Sigmoid colon (tissue), 7 donors: ENCODE measurements at places on chromosomes 13 and 19. TPM values are rescaled to one million over a fixed set of nuclear protein-coding genes. Genes with fewer than 3 reads are reported as not detected.

The ZNF560 gene
- total RNA-seq = not detected

The BCAM gene
- 15.1 TPM for total RNA-seq

The ERICH4 gene
- not detected for total RNA-seq

The VSTM2B gene
- not detected for total RNA-seq

The ZNF816 gene
- total RNA-seq = 8.4 TPM

The COQ8B gene
- total RNA-seq = 35.9 TPM

The NLRP12 gene
- 0.36 TPM for total RNA-seq

The MEX3D gene
- total RNA-seq = 16.1 TPM

The IGFL1 gene
- total RNA-seq = not detected

The AP1M2 gene
- 1.1 TPM for total RNA-seq

DNA sequence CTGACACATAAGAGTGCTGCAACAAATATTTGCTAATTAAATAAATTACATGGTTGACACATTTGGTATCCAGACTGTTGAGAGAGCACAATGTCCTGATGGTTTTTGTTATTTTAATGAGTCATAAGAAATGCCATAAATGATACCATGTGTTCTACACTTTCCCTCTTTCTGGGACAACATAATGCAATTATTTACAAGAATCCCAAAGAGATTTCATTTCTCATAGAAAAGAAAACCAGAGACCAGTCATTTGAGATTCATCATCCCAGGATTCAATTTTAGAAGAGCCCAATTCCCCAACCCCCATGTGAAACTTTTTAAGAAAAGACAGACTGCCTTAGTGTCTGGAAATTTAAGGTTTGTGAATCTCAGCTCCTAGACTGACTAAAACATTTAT, 399.6 kb downstream of the DCT start:
- DNase-seq = no peak

DNA sequence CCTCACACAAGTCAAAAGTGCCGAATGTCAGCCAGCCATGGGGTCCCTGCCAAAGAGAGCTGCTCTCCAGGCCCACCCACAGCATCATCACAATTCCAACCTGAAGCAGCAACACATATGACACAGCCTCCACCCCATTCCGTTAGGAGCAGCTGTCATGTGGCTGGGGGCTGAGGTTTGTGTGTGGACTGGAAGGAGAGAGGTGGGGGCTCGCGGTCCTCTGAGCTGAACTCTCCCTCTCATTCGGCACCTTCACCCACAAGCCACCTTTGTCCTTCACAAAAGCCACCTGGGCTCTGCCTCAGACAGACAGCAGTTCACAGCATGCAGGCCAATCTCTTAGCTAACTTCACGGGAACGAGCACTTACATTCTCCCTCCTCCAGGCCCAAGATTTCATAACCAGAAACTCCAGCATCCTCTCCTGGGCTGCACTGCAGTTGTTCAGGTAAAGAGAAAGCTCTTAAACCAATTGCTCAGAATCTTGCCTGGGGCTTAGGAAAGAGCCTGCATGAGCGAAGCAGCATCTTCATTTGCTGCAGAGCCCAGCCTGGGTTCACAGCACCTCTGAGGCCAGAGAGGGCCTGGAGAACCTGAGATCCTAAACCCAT, 7.2 kb downstream of the RAB20 start:
- no peak for DNase-seq

- DNase-seq = no peak
Measured at GRCh38 chr13:92224825-92225224, 826.4 kb downstream of the GPC5 start.

DNA sequence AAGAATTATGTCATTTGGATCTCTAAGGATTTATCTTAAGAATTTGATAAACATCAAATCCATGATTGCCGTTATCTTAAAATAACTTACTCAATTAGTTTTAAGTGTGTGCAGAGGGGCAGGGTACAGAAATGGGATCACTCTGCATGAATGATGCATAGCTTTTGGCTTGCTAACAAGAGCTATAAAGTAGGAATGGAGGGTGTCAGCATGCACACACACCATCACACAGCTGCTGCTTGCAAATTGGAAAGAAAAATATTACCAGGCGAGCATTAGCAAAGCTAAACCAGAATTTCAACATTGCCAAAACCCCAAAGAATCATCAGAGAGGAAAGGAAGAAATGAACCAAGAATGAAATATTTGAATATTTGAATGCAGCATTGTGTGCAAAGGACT, 580.6 kb downstream of the LMO7 start:
- no peak for DNase-seq

- DNase-seq = peak; percentile 68
Measured at GRCh38 chr19:40461669-40462221, 3.8 kb downstream of the BLVRB start.

DNA sequence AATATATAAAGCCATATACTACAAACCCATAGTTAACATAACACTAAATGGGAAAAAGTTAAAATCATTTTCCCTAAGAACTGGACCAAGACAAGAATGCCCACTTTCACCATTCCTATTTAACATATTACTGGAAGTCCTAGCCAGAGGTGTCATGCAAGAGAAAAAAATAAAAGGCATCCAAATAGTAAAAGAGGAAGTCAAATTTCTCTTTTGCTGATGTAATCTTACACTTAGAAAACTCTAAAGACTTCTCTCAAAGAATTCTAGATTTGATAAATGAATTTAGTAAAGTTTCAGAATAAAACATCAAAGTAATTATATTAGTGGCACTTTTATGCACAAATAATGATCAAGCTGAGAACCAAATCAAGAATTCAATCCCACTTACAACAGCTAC, 678.9 kb upstream of the SLITRK5 start:
- no peak for DNase-seq

DNA sequence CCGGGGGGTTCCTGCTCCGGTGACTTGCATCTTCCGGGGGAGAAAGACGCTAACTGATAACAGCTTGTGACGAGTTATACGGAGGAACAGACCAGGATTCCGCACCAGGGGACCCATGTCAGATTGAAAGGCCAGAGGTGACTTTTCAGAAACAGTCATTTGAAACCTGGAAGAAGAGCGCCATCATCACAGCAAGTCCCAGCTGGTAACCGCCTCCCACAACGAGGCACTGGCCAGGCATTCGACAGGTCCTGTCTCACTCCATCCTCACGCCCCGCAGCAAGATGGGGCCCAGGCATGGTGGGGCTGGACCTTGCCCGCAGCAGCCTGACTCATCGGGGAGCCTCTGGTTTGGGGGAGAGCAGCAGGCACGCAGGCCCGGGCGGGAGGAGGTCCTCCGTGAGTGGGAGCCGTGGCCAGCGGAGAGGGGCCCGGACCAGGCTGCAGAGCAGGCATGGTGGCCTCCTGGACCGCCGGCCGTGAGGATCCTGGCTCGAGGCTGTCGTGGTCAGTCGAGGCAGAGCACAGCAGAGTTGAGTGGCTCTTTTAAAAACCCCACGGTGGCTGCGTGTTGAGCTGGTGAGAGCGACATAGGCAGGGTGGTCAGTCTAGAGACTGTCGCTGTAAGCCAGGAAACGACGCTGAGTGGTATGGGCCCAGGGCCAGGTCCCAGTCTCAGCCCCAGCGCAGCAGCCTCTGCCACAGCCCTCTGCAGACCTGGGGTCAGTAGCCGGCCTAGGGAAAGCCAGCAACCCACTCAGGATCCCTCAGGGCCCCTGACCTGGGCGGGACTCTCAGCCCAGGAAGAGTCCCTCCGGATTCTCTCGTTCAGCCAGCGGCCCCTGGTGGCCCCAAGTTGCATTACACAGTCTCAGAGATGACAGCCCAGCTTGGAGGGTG, 94.9 kb upstream of the MCF2L start:
- peak; percentile 86 for DNase-seq

DNA sequence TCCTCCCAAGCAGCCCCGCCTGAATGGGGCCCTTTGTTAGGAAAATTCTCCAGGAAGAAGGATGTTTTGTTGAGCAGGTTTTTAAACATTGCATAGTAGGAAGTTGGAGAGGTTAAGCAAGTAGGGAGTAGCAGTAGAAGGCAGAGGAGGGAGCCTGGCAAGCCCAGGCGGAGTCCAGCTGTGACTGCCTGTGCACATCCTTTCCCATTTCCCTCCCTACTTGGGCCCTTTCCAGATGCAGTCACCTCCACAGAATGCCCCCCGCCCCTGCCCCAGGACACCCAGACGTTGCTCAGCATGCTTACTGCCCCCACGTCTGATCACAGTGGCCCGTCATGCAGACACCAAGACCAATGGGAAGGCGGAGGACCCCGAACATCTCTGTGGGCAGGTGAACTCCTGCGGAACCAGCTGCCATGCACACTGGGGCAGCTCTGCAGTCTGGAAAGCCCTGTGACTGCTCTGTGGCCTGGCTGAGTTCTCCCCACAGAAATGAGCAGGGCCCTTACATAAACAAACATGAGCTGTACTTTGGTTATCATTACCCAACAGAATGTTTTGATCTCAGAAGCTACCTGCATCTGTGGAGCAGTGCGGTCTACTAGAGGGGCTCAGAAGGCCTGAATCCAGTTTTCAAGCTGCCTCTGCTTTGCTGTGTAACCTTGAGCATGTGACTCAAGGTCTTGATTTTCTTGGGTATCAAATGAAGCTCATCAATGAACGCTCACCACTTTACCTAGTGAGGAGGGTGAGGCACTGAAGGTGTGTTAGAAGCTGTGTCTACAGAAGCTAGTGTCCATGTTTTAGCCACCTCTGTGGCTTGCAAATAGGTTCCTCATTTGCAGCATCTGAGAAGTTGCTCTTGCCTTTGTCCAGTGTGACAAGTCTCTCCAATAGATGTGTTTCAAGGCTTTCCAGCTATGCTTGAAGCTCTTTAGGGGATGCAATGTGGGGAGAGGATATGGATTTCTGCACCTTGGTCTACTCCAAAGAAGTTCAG, 84.2 kb downstream of the TNFRSF19 start:
- no peak for DNase-seq

DNA sequence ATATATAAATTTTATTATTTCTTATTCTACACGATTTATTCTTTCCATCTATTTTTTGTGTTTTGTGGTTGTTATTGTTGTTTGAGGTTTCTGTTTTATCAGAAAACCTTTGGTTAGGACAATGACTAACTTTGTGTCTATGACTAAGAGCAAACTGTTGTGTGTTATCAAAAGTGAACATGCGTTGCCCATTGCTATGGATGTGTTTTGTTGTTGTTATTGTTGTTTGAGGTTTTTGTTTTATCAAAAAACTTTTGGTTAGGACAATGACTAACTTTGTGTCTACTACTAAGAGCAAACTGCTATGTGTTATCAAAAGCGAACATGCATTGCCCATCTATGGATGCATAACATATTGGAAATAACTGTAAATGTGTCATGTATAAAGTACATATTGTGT, 692.3 kb downstream of the SLITRK1 start:
- no peak for DNase-seq

DNA sequence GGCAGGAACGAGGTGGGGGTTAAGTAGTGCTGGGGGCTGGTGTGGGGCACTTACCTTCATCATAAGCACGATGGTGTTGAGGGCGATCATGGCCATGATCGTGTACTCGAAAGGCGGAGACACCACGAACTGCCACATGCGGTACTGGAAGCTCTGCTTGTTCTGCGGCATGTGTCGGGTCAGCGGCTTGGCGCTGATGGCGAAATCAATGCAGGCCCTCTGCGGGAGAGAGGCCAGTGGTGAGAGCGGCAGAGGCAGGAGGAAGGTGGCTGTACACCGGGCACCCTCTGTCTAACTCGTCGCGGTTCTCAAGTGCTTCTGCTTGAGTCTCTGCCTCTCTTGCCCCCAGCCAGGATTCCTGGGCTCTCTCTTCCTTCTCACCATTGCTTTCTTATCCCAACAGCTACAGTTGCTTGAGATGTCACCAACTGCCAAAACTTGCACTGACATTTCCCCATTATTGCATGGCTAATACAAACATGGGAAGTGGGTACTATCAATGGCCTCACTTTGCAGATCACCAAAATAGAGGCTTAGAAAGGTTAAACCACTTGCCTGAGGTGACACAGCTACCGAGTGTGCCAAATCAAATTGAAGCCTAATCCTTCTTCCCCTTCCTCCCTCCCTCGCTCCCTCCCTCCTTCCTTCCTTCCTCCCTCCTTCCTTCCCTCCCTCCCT, 105.0 kb downstream of the IER2 start:
- no peak for DNase-seq

DNA sequence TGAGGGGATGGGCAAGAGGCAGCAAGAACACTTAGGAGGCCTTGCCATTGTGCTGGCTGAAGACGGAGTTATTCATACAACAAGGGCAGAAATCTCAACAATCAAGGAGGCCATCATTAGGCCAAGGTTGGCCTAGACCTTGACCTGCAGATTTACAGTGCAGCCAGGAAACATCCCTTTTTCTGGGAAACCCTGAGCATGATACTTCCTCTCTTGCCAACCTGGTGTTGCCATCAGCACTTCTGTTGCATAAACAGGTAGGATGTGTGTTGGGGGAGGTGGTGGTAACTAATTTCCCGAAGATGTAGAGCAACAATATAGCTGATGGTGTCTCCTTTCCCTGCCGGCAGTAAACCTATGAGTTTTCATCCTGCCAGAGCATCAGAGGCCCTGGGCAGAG, 8.0 kb downstream of the TMEM272 start:
- no peak for DNase-seq

GRCh38 chr19:30228835-30229524, 143.2 kb upstream of the ZNF536 start:
- peak; percentile 44 for DNase-seq

DNA sequence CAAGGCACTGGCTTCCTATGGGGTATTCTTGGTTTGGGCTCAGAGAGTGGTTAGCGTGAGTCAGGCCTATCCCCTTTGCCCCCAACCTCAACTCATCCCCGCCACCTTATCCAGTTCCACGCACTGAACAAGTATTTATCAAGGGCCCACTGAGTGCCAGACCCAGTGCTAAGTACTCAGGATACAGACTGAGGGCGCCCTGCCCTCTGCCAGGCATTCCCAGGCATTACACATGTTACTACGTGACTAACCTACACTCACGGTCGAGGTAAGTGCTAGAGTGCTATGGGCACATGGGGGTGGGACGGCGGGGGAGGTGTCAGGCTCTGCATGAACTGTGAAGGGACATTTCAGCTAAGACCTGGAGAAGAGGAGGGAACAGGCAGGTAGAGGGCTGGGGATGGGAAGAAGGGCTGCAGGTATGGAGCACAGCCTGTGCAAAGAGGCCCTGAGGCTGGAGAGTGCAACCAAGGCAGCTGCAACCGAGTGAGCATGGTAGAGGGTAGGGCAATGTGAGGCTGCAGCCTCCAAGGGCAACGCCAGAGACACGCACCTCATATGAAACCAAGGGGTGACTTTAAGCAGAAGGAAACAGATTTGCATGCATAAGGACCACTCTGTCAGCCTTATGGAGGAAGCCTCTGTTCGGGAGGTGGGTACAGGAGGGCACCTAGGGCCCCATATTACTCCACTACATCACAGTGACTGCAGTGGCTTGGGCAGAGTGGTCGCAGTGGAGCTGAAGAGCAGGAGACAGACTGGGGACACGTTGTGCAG, 22.5 kb downstream of the DHRS12 start:
- DNase-seq = no peak

GRCh38 chr19:12841094-12841493, 2.8 kb downstream of the MAST1 start:
- no peak for DNase-seq

DNA sequence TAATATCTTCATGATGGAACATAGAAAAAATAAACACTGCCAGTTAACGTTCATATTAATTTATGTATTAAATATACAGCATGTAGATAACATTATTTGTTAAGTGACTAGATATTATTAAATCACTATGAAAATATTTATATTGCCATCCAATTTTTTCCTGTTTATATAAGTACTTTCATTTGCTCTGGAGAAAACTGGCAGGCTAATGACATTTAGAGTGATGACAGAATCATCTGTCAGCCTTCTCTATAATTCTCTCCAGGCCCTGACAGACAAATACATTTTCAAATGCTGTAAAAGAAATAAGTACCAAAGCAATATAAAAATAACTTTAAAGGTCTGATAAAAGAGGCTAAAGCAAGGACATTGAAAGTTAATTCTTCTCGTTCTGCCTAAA, 2556.7 kb upstream of the PCDH20 start:
- no peak for DNase-seq
